Activated CD4-positive, CD25-positive, alpha-beta regulatory T cell treated with anti-CD3 and anti-CD28 coated beads, Interleukin-2, amount 50 U/mL, for 24 hours (primary cell): ENCODE measurements at places on chromosomes 1 and 21.

DNA sequence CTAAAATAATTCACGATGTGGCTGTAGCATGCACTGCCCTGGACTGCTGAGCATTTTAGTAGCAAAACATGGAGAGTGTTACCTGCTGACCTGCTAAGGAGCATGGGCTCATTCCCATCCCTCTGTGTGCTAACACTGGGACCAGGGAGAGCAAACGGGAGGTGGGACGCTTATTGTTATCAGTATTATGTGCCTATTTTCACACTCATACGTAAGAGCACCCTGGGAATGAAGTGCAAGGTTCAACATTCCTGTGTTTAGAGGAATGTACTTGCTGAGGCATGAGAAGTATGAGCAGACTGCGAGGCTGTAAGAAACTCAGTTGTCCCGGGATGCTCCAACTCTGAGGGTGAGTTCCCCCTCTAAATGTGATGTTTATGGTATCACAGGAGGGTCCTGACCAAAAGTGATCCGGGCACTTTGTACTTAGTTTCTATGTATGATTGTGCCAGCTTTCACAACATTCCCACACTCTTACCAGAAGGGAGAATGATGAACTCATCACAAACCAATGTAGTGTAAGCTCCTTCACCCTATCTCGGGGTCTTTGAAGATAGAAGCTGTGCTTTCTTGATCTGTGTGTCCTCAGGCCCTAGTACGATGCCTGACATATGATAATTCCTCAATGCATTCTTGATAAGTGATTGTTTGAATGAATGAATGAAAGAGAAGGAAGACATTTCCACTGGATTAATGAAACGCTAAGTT lies 164.8 kb downstream of the KCNJ6 start:
- no peak for ATAC-seq

DNA sequence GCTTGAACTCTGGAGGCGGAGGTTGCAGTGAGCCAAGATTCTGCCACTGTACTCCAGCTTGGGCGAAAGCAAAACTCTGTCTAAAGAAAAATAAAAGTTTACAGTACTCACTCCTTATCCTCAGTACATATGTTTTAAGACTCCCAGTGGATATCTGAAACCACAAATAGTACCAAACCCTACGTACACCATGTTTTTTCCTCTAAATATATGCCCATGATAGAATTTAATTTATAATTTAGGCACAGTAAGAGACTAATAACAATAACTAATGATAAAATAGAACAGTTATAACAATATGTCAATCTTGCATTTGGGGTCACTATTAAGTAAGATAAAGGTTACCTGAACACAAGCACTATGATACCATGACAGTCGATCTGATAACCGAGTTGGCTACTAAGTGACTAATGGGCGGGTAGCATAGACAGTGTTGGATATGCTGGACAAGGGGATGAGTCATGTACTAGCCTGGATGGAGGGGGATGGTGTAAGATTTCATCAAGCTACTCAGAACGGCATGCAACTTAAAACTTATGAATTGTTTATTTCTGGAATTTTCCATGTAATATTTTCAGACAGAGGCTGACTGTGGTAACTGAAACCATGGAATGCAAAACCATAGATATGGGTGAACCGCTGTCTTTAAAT lies 43.7 kb downstream of the ST7L start:
- ATAC-seq: no peak

DNA sequence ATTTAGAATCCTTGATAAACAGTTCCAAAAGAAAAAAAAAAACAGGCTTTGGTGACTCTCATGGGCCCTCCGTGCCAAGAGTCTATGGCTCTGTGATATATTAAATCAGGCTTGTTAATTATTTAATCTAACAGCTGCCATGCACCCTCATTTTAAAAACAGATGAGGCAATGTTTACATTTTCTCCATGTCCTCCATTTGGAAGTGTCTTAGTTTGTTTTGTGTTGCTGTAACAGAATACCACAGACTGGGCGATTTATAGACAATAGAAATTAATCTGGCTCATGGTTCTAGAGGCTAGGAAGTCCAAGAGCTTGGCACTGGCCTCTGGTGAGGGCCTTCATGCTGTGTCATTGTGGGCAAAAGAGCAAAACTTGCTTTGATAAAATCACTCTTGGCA lies 58.0 kb downstream of the B3GALT5 start:
- ATAC-seq: no peak

DNA sequence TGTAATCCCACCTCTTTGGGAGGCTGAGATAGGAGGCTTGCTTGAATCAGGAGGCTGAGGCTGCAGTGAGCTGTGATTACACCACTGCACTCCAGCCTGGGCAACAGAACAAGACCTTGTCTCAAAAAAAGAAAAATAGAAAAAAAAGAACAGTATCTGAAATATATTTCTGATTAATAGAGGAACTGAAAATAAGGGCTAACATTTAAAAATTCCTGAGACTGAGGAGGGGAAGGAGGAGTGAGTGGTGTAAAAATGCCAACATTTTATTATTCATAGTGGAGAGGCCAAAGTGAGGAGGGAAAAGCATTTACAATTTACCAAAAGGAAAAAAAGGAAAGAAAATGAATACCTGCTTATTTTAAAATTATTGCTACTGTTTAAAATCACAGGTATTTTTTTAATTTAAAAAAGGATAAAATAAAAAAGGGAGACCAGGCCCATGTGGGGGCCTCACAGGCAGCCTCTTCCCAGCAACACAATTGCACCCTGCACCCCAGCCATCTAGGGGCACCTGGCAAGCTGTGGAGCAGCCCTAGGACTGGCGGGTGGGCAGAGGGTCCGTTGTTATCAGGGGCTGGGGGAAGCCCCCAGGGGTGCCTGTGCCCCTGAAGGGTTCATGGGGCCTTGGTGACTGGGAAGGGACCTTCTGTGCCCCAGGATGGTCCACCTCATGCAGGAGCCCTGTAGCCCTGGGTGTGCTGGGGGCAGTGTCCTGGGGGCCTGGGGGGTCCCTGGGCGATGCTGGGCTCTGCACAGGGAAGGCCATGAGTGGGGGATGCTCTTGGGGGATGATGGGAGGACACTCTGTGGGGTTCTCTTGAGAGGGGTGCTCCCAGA lies 34.8 kb upstream of the ADARB1 start:
- no peak for ATAC-seq

GRCh38 chr1:185373813-185374529 lies 56.9 kb upstream of the IVNS1ABP start:
- ATAC-seq: no peak

- no peak for ATAC-seq
Observed at GRCh38 chr1:226890331-226891108, 20.1 kb downstream of the PSEN2 start.

- no peak for ATAC-seq
Observed at GRCh38 chr1:117795190-117795589, 134.2 kb downstream of the GDAP2 start.

- ATAC-seq: no peak
Observed at GRCh38 chr1:111727056-111727455, 12.1 kb downstream of the INKA2 start.

DNA sequence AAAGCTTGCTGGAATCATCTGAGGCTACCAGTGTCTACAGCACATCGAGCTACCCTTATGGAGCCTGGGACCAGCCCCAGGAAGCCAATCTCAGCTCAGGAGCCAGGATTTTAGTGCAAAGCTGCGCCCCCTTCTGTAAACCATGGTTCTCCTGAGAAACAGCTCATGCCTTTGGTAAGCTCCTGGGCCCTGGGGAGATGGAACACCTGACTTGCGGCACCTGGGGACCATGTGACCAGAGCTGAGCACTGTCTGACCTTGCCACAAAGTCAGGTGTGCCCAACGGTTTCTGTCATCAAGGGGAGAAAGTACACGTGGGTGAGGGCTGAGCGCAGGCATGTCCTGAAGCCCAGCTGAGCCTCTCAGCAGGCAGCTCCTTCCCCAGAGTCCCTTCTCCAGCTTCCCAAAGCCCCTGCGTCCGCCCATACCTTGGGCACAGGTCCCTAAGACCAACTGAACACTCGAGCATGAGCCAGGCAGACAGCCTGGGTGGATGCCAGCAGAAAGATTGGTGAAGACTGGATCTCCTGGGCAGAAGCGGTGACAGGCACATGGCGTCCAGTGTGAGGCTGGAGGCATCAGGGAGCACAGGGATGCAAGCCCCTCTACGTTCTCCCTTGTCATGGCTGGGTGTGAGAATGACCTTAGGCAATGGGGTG lies 57.9 kb upstream of the TENT5B start:
- ATAC-seq: no peak

DNA sequence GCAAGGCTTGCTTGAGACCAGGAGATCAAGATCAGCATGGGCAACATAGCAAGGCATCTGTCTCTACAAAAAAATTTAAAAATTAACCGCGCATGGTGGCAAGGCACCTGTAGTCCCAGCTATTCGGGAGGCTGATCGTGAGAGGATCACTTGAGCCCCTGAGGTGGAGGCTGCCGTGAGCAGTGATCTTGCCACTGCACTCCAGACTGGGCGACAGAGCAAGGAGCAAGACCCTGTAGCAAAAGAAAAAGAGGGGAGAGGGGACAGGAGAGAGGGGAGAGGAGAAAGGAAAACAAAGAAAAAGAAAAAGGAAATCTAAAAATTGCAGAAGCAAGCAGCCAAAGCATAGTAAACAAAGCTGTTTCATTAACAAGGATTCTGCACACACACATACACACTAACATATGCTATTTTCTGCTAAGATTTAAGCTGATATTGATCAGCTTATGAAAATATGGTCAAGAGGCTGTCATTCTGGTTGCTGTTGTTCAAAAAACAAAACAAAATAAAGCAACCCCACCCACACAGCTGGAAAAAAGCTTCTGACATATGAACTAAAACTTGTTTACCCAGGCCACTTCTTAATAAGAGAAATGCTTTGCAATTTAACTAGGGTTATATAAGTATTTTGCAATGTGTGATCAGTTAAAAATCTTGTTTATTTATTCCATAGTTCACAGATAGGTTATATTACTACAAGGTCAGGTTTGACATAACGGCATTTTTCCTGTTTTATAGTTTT lies 1.8 kb downstream of the ARNT start:
- no peak for ATAC-seq

DNA sequence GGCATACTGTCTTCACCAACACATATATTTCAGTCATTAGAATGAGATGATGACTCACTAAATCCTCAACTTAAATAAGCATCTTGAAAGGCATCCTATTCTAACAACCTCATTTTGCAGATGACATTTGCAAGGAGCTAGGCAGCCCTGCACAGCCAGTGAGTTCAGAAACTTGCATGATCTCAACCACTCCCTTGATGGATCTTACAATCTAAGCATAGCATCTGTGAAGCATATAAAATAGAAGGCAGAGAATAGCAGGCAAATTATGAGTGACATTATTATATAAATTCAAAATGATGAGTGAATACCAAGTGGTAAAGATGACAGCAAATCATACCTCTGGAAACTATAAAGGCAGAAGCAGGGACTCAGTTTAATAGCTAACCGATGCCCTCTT lies 31.6 kb downstream of the KRTAP20-3 start:
- ATAC-seq: no peak

- no peak for ATAC-seq
Observed at GRCh38 chr1:26521669-26522030, 7.9 kb upstream of the RPS6KA1 start.

DNA sequence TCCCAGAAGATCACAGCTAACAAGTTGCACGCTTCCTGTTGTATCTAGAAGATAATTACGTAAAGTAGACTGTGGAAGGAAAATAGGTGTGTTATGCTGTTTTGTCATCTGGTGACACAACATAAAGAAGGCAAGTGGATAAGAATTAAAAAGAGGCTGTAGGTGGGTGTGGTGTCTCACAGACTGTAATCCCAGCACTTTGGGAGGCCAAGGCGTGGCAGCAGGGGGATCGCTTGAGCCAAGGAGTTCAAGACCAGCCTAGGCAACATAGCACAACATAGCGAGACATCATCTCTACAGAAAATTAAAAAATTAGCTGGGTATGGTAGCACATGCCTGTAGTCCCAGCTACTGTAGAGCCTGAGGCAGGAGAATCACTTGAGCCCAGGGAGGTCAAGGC lies 17.9 kb upstream of the ZNF281 start:
- ATAC-seq: no peak

DNA sequence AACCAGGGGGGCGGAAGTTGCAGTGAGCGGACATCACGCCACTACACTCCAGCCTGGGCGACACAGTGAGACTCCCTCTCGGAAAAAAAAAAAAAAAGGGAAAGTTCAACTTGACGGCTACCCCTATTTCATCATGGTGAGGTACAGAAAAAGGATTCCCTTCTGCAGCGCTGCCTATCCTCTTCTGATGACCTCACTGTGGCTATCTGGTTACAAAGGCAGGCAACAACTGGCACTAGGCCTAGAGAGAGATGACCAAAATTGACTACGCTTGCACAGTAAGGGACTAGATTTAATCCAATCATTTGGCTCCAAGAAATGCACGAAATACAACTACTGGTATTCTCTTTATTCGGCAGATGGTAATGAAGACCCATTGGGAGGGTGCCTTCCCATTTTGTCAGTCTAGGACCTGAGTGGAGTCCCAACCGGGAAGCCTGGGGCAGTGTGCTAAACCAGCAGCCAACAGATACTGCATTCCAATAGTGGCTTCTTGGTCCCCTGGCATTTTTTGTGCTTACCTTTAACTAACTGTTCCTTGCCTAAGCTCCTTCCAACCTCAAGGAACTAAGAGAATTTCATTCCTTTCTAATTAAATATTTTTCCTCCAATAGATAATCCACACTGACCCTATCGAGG lies 36.6 kb downstream of the ITPKB start:
- ATAC-seq: no peak

- peak; percentile 93 for ATAC-seq
Observed at GRCh38 chr21:38244885-38245869, 11.6 kb upstream of the KCNJ15 start.

DNA sequence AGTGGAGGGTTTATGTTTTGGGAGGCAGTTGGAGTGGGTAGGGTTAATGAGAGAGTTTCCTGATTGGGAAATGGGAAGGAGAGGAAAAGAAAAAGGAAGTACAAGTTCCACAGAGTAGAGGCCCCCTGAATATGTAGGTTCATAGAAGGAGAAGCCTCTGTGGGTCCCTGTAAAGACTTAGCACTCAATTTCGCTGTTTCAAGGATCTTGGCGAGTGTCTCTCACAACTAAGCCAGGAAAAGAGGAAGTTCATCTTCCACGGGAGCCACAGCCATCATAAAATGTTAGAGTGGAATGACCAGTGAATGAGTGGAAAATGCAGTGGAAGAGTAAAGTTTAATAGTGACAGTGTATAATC lies 17.4 kb upstream of the DPYD start:
- no peak for ATAC-seq

- peak; percentile 40 for ATAC-seq
Observed at GRCh38 chr1:207752456-207752998, 673 bp downstream of the CD46 start.

- ATAC-seq: peak; percentile 2
Observed at GRCh38 chr1:150516050-150516591, 569 bp downstream of the FALEC start.

- no peak for ATAC-seq
Observed at GRCh38 chr1:215076322-215076721, 6.2 kb upstream of the KCNK2 start.

DNA sequence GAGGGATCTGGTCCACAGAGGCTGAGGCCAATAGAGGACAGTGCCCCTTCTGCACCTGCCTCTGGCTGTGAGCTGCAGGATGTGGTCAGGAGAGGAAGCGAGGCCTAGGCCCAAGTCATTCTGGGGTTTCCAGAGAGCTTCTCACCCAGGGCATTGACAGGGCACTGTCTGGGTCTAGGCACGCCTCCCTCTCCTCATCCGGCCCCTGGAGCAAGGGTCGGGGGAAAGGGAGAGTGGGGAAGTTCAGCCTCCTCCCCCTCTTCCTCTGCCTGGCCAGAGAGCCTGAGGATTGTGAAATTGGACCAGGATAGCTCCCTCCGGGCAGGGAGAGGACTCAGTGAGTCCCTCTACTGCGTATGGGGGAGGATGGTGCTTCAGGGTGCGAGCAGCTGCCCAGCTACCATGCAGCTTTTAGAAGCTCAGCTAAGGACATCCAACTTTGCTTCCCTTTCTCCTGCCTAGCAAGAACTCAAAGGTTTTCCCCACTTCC lies 6.3 kb upstream of the INAVA start:
- ATAC-seq: peak; percentile 81

- ATAC-seq: no peak
Observed at GRCh38 chr21:29810871-29811270, 128.9 kb downstream of the GRIK1 start.
